ENCODE measurements at places on chromosomes 6 and 20.

DNA sequence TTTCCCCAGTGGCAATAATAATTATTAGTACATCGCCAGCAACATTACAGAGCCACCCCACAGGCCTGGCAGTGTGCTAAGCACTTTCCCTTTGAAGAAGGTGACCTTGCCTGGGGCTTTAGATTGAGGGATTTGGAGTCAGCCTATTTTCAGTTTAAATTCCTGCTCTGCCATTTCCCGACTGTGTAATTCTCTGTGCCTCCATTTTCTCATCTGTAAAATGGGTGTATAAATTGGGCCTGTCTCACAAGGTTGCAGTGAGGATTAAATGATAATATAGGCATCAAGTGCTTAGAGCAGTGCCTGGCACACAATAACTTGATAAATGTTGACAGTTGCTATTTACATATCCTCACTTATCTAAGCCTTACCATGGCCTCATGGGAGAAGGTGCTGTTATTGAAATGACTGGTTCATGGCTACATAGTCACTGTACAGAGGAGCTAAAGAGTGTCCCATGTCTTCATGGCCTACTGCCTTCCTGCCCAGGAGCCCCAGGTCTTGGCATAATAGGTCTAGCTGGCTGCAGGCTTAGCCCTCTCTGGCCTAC, 5.1 kb upstream of the SCRT2 start:
- no peak for DNase-seq

DNA sequence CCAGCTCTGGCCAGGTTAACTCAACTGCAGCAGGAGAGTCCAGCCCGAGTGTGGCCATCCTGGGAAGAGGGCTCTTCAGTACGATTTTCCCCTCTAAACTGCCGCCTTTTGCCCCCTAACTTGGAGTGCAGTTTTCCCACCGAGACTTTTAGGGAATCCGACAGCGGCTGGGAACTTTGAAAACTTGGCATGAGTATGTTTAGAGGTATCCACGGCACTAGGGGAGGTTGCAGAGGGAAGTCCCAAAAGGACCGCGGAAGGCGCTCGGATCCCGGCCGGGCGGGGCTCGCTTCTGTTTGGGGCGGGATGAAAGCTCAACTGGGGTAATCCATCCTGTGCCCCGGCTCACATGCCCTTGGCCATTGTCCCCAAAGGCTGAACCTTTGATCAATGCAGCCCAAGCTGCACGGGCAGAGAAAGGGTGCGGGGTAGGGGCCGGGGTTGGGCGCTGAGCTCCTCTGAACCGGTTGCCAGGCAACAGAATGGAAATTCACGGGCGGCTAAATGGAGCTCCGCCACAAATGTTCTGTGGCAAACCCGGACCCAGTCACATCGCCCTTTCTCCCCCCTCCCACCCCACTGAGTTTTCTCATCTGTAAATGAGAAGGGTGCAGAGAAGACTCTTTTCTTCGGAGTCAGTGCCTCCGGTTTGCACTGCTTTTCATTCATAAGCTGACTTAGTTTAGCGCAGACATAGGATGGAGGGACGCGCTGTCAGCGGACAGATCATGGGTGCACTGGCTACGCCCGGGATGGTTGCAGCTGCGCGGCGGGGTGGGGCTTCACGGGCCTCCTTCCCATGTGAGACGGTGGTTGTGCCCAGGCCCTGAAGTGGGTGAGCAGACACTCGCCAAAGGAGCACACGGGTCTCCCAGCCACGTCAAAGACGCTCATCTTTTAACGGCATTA, 2.3 kb downstream of the BMP6 start:
- no peak for DNase-seq

DNA sequence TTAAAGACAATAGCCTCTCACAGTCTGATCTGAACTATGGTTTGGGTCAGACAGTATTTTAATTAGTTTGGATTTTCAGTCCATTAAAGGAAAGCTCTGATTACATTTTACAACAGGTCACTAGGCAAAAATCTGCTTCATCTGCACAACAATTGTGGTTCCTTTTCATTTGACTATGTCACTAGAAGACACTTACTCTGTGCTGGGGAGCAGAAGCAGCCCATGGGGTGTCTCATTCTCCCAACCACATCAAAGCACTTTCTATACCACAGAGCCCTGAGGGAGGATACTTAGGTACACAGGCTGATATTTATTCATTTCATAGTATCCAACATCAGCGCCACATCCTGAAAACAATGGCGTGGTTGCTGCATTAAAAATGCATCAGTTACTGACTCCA, 36.6 kb upstream of the HDAC2 start:
- no peak for DNase-seq

- DNase-seq = no peak
These were observed 220.8 kb upstream of the FOXA2 start for GRCh38 chr20:22805219-22805618.

DNA sequence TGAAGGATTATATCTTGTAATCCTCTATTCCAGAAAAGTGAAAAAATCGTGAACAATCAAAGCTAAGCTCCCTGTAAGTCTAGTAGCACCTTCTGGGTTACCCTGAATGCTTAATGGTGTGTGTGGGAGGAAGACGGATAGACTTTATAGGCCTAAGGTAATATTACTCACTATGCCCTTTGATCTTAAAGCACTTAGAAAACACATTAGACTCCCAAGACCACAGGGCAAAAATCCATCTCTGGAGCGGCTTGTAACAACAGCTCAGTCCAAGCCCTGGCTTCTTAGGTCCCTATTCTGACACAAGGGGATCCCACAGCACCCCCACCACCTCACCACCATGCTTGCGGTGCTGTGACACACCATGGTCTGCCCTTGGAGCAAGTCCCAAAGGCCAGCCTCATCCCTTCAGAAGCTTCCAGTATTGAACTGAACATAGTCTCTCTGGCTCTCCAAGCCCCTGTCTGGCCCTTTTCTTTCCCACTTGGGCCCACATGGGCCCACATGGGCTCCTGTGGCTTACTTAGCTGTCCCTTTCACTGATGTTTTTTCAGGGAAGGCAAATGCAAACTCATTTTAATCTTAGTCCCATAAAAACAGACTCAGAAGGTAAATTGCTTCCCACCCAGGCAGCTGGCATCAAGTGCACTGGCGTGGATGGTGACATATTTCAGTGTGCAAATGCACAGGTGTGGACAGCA, 28.3 kb downstream of the C6orf132 start:
- no peak for DNase-seq

DNA sequence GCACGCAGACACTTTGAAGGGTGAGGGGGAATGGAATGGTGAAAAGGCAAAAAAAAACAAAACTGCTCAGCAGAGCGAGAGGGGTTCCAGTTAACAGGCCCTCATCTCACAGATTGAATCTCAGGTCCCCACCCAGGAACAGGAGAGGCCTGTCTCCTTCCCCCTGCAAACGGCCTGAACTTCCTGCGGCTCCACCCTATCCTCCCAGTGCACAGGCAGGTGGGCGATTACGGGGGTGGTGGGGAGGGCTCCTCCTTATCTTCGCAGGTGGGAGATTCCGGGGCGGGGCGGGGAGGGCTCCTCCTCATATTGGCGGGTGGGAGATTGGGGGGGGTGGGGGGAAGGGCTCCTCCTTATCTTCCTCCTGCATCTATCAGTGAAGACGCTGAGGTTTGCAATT, 129.0 kb downstream of the SOX4 start:
- no peak for DNase-seq

GRCh38 chr20:47167846-47168245, 188.7 kb downstream of the ZMYND8 start:
- DNase-seq = no peak

- DNase-seq = no peak
These were observed 10.8 kb upstream of the WTAP start for GRCh38 chr6:159716247-159717096.

- no peak for DNase-seq
These were observed 83.1 kb upstream of the SSTR4 start for GRCh38 chr20:22951966-22952365.

DNA sequence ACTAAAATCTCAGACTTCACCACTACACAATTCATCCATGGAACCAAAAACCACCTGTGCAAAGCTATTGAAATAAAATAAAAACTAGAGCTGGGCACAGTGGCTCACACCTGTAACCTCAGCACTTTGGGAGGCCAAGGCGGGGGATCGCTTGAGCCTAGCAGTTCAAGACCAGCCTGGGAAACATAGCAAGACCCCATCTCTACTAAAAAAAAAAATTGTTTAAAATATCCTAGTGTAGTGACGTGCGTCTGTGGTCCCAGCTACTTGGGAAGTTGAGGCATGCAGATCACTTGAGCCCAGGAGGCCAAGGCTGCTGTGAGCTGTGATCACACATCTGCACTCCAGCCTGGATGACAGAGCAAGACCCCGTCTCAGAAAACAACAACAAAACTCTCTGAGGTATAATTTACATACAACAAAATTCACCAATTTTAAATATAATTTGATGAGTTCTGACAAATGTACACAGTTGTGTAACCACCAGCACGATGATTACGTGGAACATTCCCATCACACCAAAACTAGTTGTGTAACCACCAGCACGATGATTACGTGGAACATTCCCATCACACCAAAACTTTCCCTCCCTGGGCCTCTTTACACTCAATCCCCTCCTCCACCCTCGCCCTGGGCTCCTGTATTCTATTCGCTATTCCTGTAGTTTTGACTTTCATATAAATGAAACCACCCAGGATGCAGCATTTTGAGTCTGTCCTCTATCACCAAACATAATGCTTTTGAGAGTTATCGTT, 107.5 kb downstream of the TAF4 start:
- no peak for DNase-seq

DNA sequence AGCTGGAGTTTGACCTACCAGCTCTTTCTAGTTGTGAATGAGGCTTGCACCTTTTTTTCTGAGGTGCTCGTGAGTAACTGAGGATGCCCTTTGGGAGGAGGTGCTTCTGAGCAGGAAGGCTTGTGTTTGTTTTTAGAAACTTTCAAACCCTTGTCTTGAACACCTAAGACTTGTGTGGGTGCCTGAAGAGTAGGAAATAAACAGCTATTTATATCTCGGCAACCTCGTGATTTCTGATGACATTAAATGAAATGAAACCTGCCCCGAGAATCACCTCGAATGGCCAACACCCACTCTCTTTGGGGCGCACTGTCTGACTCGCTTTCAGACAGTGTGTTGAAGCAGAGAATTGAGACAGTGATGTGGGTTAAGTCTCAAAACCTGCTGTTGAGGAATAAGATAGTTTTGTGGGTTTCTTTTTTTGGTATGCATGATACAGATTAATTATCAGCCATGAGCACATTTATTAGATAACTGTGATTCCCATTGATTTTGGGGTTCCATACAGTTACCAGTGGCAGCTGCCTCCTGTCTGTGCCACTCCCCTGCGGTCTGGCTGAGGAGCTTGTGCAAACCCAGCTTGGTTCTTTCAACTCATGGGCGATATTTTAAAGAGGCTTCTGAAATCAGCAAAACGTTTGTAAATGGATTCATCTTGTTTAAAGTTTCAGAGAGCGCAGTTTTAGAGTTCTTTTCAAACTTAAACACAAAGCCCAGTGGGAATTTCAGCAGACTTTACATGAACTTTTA, 8.4 kb downstream of the IRF4 start:
- DNase-seq = no peak
